Stimulated activated naive CD4-positive, alpha-beta T cell (primary cell): ENCODE measurements at places on chromosomes 5 and 9.

GRCh38 chr9:81855538-81855937, 72.7 kb upstream of the SPATA31D4 start:
- no peak for DNase-seq

- no peak for DNase-seq
Observed at GRCh38 chr5:18771097-18771610, 1136.9 kb downstream of the TAF11L14 start.

DNA sequence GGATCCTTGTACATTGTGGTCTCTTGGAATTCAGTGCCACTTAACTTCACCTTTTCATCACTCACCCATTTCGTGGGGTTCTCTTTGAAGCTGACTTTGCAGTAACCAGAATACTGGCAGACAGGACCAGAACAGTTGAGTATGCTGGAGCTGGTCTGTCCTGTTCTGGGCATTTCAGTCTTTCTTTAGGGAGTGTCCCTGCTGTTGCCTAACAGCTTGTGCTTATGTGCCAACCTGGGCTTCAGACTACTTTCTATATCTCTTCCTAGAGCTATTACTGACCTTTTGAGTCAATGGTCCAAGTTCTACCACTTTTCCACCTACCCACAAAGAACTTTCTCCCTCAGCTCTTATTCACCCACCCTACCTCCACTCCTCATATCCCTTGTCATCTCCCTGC, 10.0 kb upstream of the INSL6 start:
- no peak for DNase-seq

GRCh38 chr5:171963416-171963815, 43.0 kb downstream of the FBXW11 start:
- DNase-seq = no peak

GRCh38 chr9:136799854-136800657, 3.9 kb downstream of the CCDC183 start:
- peak; percentile 87 for DNase-seq

GRCh38 chr9:107422189-107423185, 67.1 kb downstream of the KLF4 start:
- no peak for DNase-seq

DNA sequence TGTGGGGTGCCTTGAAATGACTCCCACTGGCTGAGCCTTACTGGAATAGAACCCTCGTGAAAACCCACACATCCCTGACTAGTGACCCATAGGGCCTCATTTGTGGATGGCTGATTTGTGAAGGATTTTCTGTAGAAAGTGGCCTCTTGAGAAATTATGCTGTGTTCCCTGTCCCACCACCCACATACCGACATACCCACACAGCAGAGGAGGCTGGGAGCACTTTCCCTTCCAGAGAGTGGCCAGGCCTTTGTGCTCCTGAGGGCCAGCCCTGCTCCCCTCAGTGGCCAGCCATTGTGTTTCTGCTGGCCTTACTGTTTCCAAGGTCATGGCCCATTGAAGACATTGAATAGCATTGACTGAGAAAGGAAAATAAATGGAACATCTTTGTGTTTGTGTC, 29.6 kb downstream of the IL9 start:
- DNase-seq = no peak

- no peak for DNase-seq
Observed at GRCh38 chr5:178673801-178674295, 47.0 kb upstream of the CLK4 start.

DNA sequence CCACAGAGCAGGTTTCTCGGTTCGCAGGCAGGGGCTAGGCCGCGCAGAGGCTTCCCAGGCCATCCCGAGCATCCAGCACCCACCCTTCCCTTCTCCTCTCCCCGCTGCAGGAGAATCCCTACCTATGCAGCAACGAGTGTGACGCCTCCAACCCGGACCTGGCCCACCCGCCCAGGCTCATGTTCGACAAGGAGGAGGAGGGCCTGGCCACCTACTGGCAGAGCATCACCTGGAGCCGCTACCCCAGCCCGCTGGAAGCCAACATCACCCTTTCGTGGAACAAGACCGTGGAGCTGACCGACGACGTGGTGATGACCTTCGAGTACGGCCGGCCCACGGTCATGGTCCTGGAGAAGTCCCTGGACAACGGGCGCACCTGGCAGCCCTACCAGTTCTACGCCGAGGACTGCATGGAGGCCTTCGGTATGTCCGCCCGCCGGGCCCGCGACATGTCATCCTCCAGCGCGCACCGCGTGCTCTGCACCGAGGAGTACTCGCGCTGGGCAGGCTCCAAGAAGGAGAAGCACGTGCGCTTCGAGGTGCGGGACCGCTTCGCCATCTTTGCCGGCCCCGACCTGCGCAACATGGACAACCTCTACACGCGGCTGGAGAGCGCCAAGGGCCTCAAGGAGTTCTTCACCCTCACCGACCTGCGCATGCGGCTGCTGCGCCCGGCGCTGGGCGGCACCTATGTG, 36.1 kb downstream of the NTNG2 start:
- DNase-seq = no peak

- no peak for DNase-seq
Observed at GRCh38 chr5:115320006-115320405, 23.6 kb upstream of the CCDC112 start.

GRCh38 chr9:85430659-85431338, 311.0 kb downstream of the AGTPBP1 start:
- no peak for DNase-seq

DNA sequence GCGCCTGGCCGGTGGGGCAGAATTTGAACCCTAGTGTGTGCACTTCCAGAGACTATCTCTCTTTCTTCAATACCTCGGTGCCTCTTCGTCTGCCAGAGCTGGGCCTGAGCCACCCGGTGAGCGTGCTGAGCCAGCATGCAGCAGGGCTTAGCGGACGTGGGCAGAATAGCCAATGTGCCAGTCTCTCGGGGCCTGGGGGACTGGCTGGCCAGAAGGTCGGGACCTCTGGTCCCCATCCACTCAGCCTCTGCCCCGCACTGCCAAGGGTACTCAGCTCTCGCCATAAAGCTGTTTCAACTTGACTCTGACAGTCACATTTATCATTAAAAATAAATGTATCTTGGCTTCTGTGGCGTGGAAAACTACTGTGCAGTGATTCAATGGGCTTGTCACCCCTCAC, 4.2 kb upstream of the FIBCD1 start:
- no peak for DNase-seq

DNA sequence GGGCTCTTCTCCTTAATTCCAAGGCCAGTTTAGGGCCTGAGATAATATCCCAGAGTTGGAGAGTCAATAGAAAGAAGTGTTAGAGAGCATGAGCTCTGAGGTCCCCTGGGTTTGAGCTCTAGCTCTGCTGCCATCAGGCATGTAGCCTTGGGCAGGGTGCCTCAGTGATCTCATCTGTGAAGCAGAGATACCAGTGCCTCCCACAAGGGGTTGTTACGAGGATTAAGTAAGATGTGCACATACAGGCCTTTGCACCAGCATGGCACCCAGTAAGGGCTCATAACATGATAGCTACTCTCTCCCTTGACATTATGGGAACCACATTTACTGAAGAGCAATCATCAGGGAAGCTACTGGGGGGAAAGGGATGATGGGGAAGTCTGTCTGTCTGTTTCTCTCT, 265.7 kb downstream of the HSPA4 start:
- DNase-seq = no peak

GRCh38 chr9:132005899-132006298, 73.8 kb downstream of the MED27 start:
- DNase-seq = no peak

- no peak for DNase-seq
Observed at GRCh38 chr9:33164138-33164809, 2.9 kb downstream of the B4GALT1 start.

DNA sequence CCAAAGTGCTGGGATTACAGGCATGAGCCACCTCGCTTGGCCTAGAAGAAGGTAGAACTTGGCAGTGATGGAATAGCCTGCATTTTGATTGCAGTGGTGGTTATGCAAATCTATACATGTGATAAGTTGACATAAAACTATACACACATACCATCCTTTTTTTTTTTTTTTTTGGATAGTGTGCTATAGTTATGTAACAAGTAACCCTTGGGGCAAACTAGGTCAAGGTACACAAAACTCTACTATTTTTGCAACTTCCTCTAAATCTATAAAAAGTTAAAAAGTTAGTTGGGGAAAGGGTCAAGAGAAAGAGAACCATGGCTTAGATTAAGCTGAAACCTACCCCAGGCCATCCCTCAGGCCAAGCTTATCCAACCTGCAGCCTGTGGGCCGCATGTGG, 11.1 kb downstream of the TRIM14 start:
- no peak for DNase-seq

- DNase-seq = peak; percentile 3
Observed at GRCh38 chr5:112186401-112186990, 232.6 kb downstream of the EPB41L4A start.

GRCh38 chr5:528629-529511, 4.6 kb upstream of the SLC9A3 start:
- DNase-seq = no peak

DNA sequence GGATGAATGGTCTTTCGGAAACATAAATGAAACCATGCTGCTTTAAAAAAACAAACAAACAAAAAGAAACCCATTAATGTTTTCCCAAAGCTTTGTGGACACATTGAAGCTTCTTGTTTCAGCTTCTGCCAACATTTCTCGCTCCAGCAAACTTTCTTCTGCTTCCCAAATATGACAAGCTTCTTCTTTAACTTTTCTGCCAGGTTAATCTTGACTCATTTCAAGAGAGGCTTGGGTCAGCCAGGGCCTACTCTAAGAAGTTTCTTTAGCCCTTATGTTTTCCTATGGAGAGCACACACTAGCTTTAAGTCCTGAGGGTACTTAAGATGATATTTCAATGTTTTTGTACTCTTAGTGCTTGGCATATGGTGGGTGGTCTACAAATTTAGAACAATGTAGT, 6.1 kb downstream of the ANXA1 start:
- no peak for DNase-seq

- no peak for DNase-seq
Observed at GRCh38 chr9:32258482-32258881, 126.0 kb upstream of the ACO1 start.

- no peak for DNase-seq
Observed at GRCh38 chr9:132637801-132638200, 32.0 kb downstream of the DDX31 start.

DNA sequence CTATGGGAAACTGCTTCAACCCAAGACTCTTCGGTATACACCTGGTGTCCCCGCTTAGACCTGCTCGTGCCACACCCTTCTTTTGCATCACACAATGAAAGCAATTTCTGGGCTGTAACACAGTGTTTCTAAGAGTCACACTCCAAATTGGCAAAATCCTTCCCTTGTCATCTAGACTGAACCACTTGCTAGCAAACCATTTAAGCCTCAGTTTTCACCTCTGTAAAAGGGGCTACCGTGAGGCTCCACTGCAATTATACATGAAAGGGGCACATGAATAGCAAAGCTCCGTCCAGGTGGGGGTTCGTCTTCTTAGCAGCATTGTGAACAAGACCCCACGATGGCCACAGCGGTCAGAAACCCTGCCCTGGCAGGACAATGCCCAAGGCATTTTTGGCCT, 166.8 kb downstream of the PAX5 start:
- DNase-seq = no peak

GRCh38 chr5:6785861-6786180, 72.6 kb downstream of the TENT4A start:
- DNase-seq = no peak

- no peak for DNase-seq
Observed at GRCh38 chr9:109590966-109591365, 92.9 kb upstream of the PTPN3 start.

GRCh38 chr5:176772271-176773210, 37.8 kb upstream of the UNC5A start:
- DNase-seq = no peak

DNA sequence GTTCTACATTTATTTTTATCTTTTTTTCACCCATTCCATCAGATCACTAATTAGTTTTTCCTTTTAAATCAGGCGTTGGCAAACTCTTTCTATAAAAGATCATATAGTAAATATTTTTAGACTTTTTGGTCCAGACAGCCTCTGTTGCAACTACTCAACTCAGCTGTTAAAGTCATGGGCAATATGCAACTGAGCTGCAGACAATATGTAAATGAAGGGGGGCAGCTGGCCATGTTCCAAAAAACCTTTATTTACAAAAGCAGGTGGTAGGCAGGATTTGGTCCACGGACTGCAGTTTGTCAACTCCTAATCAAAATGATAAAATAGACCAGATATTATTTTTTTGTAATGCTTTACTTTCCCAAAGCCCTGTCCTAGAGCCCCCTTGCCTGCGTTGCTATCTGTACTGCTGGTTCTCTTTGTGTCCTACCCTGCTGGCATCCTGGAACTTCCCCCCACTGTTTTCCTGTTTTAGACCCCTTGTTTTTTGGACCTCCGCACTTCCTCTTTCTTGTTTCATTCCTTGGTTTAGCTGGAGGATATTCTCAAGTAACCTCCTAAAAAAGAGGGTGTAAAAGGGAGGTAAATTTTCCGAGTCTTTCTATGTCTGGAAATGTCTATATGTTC, 24.7 kb upstream of the TNFSF8 start:
- no peak for DNase-seq

- DNase-seq = no peak
Observed at GRCh38 chr5:53913941-53914340, 353.5 kb downstream of the NDUFS4 start.

DNA sequence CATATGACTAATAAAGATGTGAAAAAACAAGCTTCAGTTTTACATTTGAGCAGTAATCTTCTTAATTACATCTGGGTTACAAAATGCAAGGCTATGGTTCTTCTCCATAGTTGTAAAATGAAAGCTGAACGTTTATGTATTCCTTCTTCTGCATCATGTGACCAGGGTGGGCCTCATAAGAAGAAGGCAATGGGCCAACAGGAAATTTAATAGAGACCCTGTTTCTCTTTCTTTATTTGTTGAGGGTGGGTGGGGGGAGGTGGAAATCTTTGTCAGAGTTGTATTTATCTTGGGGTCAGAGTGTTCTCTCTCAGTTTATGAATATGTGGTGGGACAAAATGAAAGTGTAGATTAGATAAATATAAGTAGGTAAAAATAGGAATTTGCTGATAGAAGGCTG, 418.8 kb downstream of the TLE4 start:
- DNase-seq = no peak

GRCh38 chr5:95591490-95591901, 28.4 kb upstream of the GPR150 start:
- no peak for DNase-seq

DNA sequence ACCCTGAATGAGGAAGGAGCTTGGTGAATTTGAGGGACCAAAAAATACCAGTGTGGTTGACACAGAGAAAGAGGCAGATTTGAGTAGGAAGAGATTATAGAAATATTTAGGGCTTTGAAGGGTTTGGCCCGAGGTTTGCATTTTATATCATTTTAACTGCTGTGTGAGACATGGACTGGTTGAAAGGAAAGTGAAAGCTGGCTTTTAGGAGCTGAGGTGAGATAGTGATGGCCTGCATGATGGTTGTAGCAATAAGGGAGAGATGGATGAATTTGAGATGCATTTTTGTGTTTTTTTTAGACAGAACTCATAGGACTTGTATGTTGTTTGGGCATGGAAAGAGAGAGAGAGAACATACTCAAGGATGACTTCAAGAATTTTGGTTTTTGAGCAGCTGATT, 21.7 kb downstream of the FER start:
- no peak for DNase-seq
